OCI-LY7 (cell line): ENCODE measurements at places on chromosomes 4 and X. TPM values are rescaled to one million over a fixed set of nuclear protein-coding genes. Genes with fewer than 3 reads are reported as not detected.
A peak's percentile ranks its signal among the peaks of the same experiment; 100 is the strongest.

DNA sequence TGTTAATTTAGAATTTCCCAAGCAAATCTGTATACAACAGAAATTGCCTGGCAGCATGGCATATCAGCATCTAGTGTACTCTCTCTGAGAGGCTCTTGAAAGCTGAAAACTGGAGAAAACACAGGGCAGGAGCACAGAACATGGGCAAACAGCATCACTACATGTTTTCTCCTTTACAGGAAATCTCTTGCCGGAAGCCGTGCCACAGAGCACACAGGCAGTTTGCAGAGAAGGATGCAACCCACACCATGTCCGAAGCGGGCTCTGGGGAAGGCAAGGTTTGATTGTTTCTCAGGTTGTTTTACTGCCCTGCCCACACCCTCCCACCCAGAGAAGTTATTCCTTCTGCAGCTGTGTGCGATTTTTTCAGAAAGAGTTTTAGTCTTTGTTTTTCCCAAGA lies 41.1 kb upstream of the FAM9C start:
- DNase-seq: peak; percentile 61

DNA sequence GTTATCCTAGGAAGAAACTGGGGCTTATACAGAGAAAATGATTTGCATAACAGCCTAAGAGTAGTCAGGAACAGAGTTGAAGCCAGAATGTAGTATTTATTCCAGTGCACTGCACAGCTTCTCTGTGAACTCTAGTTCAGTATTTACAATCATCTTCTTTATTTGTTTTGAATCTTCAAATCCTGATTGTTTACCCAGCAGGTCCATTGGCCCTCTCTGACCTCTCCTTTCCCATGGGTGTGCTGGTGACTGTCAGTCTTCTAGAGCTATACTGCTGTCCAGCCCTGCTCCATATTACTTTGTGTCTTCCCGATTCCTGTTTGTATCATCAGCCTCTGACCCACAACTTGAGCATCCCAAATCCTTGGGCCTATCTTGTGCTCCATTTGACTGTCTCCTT lies 301.9 kb upstream of the HS3ST1 start:
- DNase-seq: no peak

Gene BANK1
- total RNA-seq: not detected in 2 replicates

Gene LGI2
- total RNA-seq: not detected in 2 replicates

Gene HDX
- total RNA-seq: not detected in 2 replicates

DNA sequence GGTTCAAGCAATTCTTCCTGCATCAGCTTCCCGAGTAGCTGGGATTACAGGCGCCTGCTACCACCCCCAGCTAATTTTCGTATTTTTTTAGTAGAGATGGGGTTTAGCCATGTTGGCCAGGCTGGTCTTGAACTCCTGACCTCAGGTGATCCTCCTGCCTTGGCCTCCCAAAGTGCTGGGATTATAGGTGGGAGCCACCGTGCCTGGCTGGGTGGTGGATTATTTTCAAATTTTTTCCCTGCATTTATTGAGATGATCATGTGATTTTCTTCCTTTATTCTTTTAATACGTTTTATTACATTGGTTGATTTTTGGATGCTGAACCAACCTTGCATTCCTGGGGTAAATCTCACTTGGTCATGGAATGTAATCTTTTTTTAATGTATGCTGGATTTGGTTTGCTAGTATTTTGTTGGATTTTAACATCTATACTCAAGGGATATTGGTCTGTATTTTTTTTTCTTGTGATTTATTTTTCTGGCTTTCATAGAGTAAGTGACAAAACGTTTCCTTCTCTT lies 30.9 kb downstream of the BMP2K start:
- no peak for DNase-seq

GRCh38 chr4:59247032-59247431 lies 1953.1 kb upstream of the ADGRL3 start:
- DNase-seq: peak; percentile 0

Gene MAN2B2
- total RNA-seq: 19.4 and 20.4 TPM in 2 replicates

Gene MORC4
- total RNA-seq: 11.5 and 11.7 TPM in 2 replicates

DNA sequence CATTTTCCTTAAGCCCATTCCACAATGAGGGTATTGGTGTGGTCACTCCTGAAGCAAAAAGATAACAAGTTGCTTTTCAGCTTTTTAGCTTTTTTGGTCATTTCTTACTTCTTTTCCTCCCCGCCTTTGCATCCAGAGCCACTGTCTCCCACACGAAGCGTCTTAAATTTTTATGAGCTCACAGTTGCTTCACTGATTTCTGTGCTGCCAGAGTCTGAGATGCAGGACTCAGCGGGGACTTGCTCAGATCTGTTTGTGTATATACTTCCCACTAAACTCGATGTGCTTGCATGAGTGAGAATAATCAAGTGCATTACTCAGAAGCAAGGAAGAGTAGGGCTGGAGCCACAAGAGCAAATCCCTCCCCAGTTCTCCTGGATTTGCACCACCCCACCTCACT lies 80.2 kb upstream of the FHL1 start:
- DNase-seq: no peak

GRCh38 chr4:68904786-68905185 lies 46.8 kb downstream of the UGT2A3 start:
- no peak for DNase-seq

GRCh38 chr4:65063601-65064000 lies 606.7 kb downstream of the EPHA5 start:
- DNase-seq: no peak

Gene IL13RA1
- total RNA-seq: not detected in 2 replicates

GRCh38 chr4:86401826-86402225 lies 42.0 kb upstream of the MAPK10 start:
- DNase-seq: no peak

DNA sequence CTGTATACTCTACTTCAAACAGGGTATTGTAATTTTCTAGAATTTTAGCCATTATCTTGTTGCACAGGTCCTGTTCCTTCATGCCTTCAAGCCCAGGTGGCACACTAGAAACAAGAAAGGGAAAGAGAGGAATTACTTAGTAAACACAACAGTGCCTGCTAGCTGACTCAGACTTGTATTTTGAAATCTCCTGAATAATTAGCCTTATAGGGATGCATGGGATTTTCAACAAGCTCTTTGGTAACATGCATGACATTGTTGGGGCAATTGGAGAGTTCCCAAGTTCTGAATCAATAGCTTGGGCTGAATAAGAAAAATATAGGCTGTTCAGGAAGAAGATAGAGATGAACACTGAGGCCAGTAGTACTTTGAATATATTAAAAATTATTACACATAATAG lies 118.8 kb downstream of the FAM13A start:
- no peak for DNase-seq

DNA sequence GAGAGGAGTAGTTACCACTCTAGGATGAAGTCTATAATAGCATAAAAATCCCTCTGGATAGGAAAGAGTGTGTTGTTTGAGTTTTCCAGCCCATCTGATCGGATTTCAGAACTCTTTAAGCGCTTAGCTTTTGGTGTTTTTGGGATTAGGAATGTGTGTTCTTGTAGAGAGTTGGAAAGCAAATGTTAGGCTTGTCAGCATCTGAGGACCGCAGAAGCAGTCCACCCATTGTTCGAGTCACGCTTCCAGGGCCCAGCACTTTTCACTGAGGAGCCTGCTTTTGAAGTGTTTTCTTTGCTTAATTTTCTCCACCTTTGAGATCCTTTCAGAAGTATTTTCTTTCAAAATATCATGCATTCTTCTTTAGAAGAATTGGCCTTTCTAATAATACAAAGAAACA lies 306.2 kb downstream of the TENM3 start:
- no peak for DNase-seq

Gene GPM6B
- not detected in 2 replicates for total RNA-seq

Gene MMRN1
- 0.13 TPM in 1 of 2 replicates, not detected in the other for total RNA-seq

DNA sequence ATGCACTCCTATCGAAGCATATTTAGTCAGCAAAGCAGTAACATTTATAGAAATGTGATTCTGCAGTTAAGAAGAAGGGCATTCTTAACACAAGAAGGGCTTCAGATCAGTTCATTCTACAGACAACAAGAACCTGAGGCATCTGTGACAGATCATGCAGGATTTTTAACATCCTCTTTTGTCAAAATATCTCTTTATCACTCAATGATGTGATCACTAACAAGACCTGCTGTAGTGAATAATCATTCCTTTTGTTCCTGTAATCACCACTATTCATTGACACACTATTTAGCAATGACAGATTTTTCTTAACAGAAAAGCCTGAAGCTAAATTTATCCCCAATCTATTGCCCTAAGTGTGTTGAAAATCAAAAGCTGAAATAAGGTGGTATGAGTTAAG lies 47.8 kb upstream of the ARHGAP24 start:
- DNase-seq: no peak

GRCh38 chr4:140504261-140504660 lies 6.2 kb upstream of the MGAT4D start:
- DNase-seq: no peak

- DNase-seq: no peak
Measured at GRCh38 chr4:169315530-169316343, 45.0 kb upstream of the SH3RF1 start.

DNA sequence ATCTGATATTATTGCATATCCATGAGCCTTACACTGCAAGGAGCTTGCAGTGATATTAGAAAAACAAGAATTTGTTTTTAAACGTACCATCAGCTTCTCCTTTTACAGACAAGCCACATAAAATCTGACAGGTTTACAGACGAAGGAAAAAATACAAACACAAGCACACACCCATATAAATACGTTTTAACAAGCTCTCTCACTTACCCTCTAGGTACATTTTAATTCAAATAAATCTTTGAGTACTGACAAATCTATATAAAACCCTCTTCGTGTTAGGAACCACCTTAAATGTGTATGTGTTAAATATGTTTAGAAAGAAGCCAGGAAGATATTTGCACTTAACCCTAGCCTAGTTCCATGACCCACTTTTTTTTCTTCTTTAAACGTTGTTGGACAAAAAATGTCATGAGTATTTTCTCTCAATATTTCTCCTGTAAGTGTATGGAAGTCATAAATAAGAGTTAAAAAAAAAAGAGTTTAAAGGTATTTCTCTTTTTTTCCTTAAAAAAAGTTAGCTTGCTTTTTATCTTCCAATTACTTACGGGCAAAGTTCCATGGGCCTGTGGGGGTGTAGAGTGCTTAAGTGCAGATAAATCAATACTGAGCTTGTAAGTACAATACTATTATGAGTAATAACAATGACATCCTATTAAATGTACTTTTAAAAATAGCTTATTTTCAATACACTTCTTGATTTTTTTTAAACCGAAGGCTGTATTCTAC lies 1.5 kb downstream of the ARAP2 start:
- DNase-seq: no peak

GRCh38 chr4:147754037-147754445 lies 22.2 kb downstream of the ARHGAP10 start:
- DNase-seq: no peak

DNA sequence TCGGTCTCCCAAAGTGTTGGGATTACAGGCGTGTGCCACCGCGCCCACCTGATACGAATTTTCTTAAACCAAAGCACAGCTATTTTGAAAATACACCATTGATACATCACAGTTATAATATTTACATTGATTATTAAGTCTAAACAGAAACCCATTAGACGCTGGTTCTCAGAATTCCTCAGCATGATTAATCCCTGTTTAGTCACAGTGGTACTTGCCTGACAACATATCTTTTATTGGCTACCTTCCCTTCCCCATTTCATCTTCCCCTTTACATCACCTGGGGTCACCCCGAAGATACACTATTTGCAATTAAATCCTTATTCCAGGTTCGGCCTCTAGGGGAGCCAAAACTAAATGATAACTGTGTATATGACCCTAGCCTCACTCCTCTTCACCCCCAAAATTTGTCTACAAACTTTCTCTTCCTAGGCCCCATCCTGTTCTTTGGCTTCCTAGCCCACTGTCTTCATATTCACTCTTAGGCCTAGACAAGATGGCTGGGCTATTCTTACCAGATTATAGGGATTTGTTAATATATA lies 36.8 kb upstream of the IL1RAPL1 start:
- no peak for DNase-seq

Gene NFKB1
- total RNA-seq: 47.8 and 53.0 TPM in 2 replicates

DNA sequence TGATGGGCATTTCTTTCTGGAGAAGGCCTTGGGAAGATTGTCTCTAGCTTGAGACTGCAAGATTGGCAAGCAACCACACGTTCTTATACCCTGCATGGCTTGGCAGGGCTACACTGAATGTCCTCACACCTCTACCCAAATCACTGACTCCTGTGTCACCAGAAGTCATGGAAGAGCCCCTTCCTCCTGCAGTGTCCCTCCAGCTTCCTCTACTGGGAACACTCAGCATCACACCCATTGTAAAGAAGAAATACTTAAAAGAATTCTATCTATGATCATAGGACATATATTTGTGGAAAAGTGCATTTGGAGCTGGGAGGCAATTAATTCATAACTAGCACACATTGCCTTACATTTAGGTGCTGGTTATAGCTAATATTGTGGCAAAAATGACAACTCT lies 113.1 kb downstream of the CCSER1 start:
- no peak for DNase-seq

Gene NIPAL1
- 1.7 and 1.9 TPM in 2 replicates for total RNA-seq

- DNase-seq: no peak
Measured at GRCh38 chr4:137387924-137388323, 144.4 kb downstream of the PCDH18 start.

DNA sequence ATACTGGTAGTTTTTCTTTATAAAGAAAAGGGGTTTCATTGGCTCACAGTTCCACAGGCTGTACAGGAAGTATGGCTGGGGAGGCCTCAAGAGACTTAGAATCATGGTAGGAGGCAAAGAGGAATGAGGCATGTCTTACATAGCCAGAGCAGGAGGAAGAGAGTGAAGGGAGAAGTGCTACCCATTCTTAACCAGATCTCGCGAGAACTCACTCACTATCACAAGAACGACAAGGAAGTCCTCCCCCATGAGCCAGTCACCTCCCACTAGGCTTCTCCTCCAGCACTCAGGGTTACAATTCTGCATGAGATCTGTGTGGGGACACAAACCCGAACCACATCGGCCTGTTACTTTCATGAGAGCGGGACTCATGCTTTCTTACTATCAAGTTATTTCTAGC lies 240.5 kb downstream of the TENM3 start:
- no peak for DNase-seq

Gene LONRF3
- not detected in 2 replicates for total RNA-seq

Gene ASMTL
- 32.8 and 37.0 TPM in 2 replicates for total RNA-seq

- no peak for DNase-seq
Measured at GRCh38 chr4:109094056-109094455, 208.4 kb downstream of the COL25A1 start.

GRCh38 chrX:55452833-55453124 lies 852 bp downstream of the MAGEH1 start:
- DNase-seq: peak; percentile 3

Gene NSG1
- 35.5 and 36.6 TPM in 2 replicates for total RNA-seq

- DNase-seq: no peak
Measured at GRCh38 chr4:88054229-88054628, 46.8 kb downstream of the PKD2 start.
